Right renal pelvis (tissue), 4 donors: ENCODE measurements at places on chromosomes 3 and 15.

DNA sequence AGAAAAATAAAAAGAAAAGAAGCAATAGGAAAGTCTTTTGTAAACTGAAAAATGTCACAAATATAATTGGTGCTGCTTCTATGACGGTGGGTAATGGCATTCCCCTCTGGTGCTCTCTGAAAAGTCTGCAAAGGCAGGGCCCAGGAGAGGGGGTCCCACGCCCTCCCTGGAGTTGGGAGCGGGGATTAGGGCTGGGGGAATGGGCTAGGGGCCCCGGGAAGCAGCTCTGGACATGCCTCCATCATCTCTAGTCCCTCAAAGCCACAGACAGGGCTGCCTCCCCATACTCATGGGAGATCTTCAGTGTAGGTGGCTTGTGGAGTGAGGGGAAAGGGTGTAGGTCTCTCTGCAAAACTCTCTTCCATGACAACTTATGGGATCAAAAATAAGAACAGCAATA is 7.8 kb upstream of the RHCG start:
- DNase-seq = no peak

GRCh38 chr3:126654571-126655383 is at the start of gene TXNRD3:
TXNRD3 (minus strand) TSS chr3:126655124.
- peak; percentile 29 for DNase-seq

DNA sequence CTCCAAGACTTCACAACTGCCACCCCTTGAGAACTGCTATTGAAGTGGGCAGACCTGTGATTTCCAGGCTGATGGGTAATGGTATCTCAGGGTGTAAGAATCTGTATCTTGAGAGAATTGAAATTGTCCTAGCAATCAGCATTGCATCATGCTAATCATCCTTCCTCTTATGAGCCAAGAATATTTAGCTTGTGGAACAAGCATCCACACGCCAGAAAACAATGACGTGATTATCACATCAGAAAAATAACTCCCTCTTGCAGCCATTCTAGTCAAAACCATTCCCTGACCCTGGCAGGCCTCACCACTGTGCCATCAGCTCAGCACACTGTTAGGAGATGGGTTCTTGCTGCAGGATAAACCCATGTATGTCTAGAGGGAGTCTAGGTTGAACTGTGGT is 6.7 kb downstream of the BCL2L10 start:
- DNase-seq = no peak

DNA sequence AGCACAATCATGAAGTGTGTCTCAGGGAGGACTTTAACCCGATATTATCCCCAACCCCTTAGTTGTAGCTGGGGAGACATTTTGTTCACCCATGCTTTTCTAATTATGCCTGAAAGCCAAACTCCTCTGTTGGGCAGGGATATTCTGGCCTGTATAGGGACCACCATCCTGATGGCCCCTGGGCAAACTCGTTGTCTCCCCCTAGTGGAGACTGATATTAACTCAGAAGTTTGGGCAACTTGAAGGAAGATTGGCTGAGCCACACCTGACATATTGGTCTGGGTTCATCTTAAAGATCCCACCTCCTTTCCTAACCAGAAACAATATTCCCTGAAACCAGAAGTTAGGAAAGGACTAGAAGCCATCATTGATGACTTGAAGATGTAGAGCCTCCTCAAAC is 42.3 kb downstream of the TM4SF18 start:
- DNase-seq = no peak

DNA sequence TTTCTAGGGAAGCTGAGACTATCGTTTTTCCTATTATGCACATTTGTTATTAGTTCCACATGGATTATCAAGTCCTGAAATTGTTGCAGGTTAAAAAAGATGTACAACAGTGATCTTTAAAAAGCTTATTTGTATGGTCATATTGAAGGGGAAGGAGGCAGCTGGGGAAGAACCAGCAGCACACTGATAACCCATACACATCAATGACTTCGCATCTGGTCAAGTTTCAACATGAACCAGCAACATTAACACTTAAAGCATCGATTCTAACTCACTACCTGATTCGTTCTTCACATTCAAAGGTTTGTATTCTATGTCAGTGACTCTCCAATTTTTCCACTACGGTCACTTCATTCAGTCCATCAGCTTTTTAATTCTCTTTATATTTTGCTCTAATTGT is 56.4 kb downstream of the NCEH1 start:
- no peak for DNase-seq

DNA sequence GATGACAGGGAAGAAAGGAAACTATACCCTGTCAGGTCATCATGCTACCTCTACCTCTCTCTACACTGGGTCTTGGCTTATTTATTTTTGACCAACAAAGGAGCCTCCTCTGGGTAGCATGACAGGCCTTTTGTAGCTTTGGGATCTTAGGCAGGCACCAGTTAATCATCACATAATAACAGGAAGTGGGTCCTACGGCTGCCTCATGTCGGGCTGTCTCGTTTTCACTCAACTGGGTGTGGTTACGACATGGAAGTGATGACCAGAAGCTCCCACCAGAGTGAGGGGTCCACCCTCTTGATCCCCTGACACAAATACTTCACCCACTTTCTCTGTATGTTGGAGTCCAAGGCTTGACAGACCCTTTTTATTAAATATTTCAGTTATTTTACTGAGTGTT is 105.3 kb downstream of the CD47 start:
- no peak for DNase-seq

- no peak for DNase-seq
Observed at GRCh38 chr15:67331676-67332075, 77.1 kb downstream of the IQCH start.

GRCh38 chr3:10700821-10701220 is 115.2 kb upstream of the SLC6A11 start:
- no peak for DNase-seq

DNA sequence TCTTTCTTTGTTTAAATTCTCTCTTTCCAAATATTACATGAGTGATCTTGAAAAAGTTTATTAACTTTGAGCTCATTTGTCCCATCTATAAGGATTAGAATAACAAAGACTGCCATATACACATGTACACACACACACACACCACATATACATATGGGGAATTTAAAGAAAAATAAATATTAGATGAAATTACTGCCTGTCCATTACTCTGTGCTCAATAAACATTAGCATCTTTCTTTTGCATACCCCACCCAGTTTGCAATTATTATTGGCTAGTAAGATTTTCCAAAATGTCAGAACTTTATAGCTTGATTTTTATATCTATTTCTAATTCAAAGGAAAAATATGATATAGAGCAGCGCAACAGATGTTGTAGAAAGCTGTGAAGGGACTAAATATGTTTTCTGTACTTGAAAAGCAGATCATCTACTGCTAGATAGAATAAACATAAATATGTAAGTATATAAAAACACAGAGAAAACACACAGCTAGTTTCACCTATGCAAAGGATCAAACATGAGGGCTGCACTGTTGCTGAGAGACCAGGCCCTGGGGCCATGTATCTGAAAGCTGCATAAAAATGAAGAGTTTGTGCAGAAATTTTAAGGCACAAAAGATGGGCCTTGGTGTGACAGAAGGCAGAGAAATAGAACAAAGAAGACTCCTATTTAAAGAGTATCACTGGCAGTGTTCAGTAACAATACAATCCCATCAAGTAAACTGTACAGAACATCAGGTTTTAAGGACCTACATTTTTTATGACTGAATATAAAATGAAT is 114.2 kb upstream of the NECTIN3 start:
- DNase-seq = no peak

DNA sequence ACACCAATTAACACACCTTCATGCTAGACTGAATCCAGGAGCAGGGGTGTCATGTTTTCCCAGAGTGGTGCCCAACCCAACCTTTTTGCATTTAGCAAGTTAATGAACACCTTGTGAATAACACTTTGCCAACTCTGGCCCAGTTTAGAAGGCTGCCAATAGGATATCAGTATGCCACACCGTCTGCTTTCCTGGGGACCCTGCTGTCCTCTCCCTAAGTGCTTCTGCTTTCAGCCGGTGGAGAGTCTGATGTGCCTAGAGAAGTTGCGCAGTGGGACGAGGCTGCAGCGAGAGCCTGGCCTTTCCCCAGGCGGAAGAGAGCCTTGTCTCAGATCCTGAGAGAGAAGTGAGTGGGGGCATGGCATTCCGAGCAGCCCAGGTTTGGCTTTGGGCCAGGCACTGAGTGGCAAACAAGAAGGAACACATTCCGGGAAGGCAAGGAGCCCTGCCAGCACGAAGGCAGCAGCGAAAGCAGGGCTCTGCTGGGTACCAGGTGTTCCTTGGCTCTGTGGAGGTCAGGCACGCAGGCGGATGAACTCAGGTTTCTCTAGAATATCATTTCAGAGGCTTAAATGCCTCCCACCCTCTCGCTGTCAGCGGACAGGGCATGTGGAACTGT is 36.9 kb downstream of the SENP8 start:
- DNase-seq = peak; percentile 82

GRCh38 chr3:121786485-121786884 is 36.9 kb upstream of the GOLGB1 start:
- DNase-seq = no peak

DNA sequence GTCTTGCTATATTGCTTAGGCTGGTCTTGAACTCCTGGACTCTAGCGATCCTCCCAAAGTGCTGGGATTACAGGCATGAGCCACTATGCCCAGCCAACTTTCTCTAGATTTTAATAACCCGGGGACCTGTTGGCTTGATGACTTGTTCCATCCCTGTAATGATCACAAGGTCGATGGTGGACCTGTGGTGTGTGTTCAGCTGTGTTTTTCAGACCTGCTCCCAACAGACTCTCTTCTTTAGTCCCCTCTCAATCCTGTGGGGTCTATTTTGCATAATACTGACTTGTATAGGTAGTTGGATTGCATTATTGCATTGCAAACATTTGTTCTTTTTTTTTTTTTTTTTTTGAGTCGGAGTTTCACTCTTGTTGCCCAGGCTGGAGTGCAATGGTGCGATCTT is 1.9 kb downstream of the MAP2K1 start:
- DNase-seq = no peak

GRCh38 chr3:53989451-53989850 is 97.8 kb upstream of the SELENOK start:
- DNase-seq = no peak

DNA sequence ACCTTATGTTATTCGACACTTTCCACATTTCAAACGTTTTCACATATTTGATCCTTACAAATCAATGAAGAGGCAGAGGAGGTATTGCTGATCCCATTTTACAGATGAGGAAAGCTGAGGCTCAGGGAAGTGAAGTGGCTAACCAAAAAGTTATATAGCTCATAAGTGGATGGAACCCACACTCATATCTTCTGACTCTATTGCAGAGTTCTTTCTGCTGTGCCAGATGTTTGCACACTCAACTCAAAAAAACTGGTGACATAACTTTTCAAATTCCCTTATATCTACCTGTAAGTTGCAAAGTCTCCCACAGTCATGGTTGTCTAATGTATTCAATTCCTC is 84.0 kb upstream of the SETMAR start:
- DNase-seq = no peak

- no peak for DNase-seq
Observed at GRCh38 chr3:114285648-114286230, 8.1 kb upstream of the TIGIT start.

GRCh38 chr3:23128655-23129054 is 74.5 kb upstream of the UBE2E2 start:
- no peak for DNase-seq

GRCh38 chr3:171353423-171353822 is 106.8 kb downstream of the TNIK start:
- no peak for DNase-seq

GRCh38 chr15:101618076-101618475 is 34.1 kb downstream of the TM2D3 start:
- DNase-seq = no peak

DNA sequence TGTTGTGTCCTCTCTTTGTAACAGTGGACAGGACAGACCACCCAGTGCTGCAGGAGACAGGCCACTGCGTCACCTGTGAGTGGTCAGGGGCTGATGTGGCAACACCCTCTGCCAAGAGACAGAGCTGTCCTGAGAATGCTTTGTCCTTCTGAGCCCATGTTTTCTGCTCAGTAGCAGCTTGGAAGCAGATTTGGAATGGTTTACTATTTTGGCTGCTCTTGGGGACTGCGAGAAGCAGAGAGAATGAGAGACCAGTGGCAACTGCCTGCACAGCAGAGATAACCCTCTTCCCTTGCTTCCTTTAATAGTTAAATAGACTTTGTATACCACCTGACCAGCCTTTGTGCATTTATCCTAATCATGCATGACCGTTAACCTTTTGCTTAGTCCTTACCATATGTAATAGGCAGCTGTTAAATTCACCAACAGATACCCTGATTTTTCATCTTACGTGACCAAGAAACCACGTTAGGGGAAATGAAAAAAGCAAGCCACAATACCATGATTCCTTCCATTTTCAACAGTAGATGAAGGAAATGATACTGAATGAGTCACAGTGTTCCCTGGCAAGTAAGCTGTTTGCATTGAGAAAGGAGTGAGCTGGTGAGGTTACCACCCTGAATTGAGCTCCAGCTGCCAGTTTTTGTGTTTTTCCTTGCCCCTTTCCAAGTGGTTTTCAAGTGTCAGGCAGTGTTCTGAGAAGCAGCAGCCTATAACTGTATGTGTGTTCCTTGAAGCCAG is 35.5 kb downstream of the B3GALNT1 start:
- DNase-seq = no peak

DNA sequence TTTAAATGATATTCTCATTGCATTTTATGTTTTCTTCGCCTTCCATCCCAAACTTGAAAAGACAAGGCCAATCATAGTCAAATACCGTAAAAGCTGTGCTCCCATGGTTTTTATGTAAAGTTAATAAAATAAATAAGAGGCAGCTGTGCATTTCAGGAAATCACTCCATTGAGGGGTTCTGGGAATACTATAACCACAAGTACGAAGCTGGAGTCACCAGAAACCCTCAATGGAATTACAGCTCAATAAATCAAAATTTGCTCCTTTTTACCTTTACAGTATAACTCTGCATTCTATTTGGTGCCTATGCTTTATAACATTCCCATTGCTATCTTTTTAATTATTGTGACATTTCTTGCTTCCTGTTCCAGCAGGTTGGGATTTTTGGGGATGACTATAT is 77.2 kb downstream of the C3orf38 start:
- DNase-seq = no peak

DNA sequence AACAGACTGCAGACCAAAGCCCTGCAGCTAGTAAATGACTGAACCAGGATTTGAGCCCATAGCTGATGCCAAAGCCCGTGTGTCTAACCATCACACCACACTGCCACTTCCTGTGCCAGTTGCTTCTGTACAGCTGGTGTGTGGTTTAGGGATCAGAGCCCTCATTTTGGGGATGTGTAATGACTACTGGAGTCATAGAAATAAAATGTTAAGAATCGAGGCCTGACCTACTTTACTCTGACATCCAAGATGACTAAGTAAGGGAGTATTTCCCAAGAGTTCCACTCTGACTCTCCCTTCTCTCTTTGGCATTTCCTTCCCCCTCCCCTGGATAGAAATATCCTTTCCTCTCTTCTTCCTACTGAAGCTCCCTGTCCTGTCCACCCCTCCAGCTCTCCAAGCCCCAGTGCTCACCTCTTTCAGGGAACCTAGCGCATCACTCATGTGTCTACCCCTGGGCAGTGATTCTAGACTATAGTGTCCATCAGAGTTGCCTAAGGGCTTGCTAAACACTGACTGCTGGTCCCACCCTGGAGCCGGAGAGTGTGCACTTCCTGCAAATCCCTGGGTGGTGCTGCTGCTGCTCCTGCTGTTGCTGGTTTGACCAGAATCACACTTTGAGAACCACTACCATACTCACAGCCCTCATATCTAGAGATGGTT is 53.8 kb downstream of the MGLL start:
- DNase-seq = no peak
